T-helper 2 cell treated with Interferon-gamma antibody and Interleukin-4, amounts not matched to agents 5 μg/mL and 100 μg/mL, for 36 hours (primary cell): ENCODE measurements at places on chromosomes 5 and 9.

DNA sequence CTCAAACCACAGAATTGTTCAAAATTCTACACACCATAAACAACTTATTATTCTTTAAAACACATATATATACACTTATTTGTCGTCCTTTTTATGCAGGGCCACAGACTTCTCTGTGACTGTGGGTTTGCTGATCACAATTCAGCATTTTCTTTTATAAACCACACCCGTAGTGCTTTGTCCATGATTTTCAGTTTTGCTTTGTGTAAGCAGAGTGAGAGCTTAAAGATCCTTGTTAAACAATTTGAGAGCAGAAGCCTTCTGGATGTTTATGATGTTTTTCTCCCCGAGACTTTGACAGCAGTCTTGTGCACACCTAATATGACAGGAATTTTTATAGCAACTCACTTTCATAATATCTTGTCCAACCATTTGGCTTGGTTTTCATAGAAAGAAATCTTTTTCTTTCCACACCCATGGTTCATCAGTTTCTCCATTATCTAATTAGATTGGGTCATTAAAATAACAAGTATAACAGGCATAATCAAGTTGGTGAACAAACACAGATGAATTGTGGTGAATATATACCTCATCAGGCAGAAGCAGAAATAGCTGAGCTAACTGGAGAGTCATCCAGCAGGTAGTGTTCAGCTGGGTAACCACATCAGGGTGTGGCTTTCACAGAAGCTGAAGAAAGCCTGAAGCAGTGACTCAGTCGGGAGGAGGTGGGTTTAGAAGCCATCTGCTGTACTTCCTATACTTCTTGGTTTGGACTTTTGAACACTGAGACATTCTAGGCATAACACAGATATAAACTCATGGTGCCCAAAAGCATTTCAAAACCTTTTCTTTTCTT lies 232.8 kb downstream of the DOCK8 start:
- DNase-seq, result peak; percentile 74

DNA sequence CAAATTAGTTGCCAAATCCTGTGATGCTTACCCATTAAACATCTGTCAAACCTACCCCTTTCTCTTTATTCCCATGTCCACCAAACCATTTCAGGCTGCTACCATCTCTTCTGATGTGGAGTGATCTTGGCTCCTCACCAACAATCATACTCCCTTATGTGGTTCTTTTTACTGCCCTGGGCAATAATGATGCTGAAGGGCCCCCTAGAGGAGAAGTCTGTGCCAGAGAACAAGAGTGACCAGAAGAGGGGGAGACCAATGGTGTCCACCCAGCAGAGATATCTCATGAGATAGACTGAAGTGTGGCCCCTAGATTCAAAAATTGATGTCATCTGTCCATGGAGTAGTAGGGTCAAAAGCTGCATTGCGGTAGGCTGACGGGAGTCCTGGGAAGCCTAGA lies 10.9 kb downstream of the LRRC70 start:
- DNase-seq, result no peak

- DNase-seq, result no peak
Observed at GRCh38 chr9:18393340-18394130, 80.4 kb upstream of the ADAMTSL1 start.

GRCh38 chr5:8601831-8602354 lies 732.9 kb downstream of the MTRR start:
- no peak for DNase-seq

DNA sequence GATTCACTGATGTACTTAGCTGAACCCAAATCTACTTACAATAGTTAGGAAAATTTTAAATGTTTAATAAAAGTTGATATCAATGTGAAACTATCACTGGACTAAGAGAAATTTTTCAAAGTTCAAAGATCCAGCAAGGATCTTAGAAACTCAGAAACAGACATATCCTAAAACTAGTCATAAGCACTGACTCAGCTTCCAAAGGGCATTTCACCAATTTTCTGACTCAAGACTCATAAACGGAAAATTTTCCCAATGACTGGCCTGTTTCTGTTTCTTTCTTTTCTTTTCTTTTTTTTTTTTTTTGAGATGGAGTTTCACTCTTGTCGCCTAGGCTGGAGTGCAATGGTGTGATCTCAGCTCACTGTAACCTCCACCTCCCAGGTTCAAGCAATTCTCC lies 66.6 kb downstream of the CDC14B start:
- DNase-seq, result no peak

DNA sequence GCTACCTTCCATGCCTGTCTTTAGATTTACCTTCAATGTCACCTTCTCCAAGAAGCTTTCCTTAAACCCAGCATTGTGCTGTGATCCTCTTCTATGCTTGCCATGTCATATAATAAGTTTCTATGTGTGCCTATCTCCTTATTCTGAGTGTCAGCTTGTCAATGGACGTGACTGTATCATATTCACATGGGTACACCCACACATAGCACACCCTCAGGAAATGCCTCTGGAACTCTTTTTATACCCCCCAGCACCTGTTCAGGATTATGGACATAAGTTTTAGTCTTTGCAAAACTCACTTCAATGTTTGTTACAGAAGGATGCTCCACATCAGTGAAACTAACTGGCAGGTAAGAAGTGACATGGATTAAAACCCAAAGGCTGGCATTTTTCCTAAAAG lies 7.4 kb downstream of the GAS1 start:
- no peak for DNase-seq

DNA sequence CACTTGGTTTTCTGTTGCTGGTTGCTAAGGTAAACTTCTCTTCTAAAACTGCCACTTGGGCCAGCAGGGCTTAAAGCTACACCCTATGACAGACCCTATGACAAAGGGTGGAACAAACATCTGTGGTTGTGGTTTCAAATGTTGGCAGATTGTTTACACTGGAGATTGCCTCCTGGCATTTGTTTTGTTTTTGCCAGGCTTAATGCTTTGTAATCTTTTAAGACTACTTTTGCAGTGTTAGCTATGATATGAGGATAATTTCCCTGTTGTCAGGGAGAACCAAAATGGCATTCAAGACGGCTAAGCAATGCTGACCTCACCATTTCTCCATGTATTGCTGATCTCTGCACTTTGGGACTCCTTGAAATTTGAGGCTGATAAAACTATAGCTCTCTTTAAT lies 50.3 kb downstream of the MAMDC2 start:
- no peak for DNase-seq

GRCh38 chr5:38734353-38734752 lies 111.5 kb upstream of the OSMR start:
- DNase-seq, result no peak
